ENCODE measurements at places on chromosomes 2 and 18. TPM values are rescaled to one million over a fixed set of nuclear protein-coding genes. Genes with fewer than 3 reads are reported as not detected.

The C1GALT1C1L gene
- not detected for total RNA-seq

The IHH gene
- total RNA-seq, result 0.28 TPM

The EFHD1 gene
- total RNA-seq, result 0.71 TPM

The XDH gene
- 1.4 TPM for total RNA-seq

The GAL3ST2 gene
- total RNA-seq, result 0.35 TPM

The OTOF gene
- 0.95 TPM for total RNA-seq

The DNAH6 gene
- 1.6 TPM for total RNA-seq

The PAX8 gene
- 1.6 TPM for total RNA-seq

The RSAD2 gene
- 4.5 TPM for total RNA-seq

The XIRP2 gene
- not detected for total RNA-seq

The REG3A gene
- not detected for total RNA-seq

The SERPINB2 gene
- total RNA-seq, result not detected

The SLC35F6 gene
- total RNA-seq, result 8.2 TPM

The FBXO36 gene
- total RNA-seq, result 0.37 TPM

The CFAP65 gene
- not detected for total RNA-seq

DNA sequence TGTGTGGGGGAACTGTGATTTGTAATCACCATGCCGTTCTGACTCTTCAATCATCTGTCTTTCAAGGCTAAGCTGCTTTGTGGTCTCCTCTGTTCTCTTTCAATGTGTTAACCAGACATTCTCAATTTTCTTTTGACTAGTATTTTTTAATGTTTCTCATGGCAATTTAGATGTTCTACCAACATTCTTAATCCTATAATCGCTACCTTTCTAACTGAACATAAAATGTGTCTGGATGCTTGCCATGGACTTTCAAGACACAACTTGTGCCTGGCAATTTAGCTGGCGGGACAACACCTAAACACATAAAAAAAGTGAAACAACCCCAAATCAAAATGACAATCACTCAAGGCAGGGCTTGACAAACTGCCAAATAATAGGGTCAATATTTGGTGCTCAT, 135.0 kb upstream of the ACKR3 start:
- no peak for ATAC-seq

GRCh38 chr18:3044931-3045698, 32.2 kb upstream of the LPIN2 start:
- no peak for ATAC-seq

- peak; percentile 70 for ATAC-seq
Measured at GRCh38 chr2:20241973-20242726, 17.2 kb upstream of the SDC1 start.

DNA sequence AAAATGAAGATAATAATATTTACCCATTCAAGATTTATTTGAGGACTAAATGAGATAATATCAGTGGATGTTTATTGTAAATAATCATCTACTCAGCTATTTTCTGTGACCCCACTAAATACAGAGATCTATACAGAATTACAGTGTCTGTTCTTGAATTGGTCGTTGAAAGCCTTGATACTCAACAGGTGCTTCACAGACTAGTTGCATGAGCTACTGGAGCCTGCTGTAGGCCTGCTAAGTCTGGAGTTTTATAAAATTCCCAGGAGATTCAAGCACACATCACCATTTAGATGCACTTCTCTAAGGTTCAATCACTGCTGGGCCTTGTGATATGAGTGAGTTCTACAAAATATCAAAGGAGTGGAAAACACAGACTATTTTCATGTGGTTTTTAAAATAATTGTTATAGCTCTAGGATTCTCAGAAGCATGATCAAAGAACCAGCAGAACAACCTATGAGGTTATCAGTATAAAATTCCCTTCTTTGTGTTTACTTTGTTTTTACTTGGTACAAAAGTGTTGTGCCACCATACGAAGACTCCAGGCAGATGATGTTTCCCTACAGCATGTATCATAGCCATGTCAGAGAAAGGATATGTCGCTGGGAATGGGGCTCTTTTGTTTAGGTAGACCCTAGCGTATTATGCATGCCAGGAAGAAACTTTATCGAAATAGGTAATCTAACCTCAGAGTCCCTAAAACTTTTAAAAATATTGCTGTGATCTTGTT, 7.1 kb downstream of the SULT1C4 start:
- ATAC-seq, result no peak

DNA sequence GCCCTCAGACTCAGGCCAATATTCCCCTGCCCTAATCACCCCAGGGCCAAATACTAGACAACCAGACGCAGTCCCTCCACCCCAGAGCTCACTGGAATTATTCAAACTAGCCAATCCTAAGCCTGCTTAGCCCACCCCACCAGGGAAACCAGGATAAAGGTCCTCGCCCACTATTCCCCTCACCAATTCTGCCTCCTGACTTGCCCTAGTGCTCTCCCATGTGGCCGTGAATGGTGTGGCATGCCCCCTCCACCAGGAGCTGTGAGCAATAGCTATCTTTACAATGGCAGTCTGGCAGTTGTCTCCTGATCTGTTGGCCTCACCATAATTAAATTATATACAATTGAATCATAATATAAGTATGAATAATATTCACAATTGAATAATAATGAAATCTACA, 42.3 kb downstream of the FAM124B start:
- no peak for ATAC-seq

GRCh38 chr2:231937057-231937456, 10.9 kb upstream of the NPPC start:
- no peak for ATAC-seq

- ATAC-seq, result no peak
Measured at GRCh38 chr2:61562615-61563014, 24.5 kb upstream of the XPO1 start.

- ATAC-seq, result no peak
Measured at GRCh38 chr2:204074456-204074855, 137.9 kb downstream of the ICOS start.

DNA sequence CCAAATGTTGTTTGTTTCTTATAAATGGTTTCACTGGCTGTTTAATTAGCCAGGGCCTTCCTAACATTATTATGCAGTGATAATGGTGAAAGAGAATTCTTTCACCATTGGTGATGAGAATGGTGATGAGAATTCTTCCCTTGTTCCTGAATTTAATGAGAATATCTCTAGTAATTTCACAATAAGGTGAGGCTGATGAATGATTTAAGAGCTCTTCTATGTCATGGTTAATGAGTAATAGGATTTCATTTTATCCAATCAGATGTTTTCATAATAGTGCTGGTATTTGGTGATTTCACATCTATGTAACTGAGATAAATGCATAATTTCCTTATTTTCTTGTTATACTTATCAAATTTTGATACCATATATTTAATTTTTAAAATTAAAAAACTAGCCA, 535.7 kb upstream of the ZEB2 start:
- ATAC-seq, result no peak

GRCh38 chr2:179677077-179677688, 184.2 kb downstream of the ZNF385B start:
- ATAC-seq, result no peak

GRCh38 chr2:68769586-68770270, 35.1 kb downstream of the ARHGAP25 start:
- ATAC-seq, result peak; percentile 1

- ATAC-seq, result no peak
Measured at GRCh38 chr18:36509646-36510197, 212.2 kb downstream of the FHOD3 start.

- ATAC-seq, result no peak
Measured at GRCh38 chr2:96399342-96400048, 63.9 kb downstream of the NCAPH start.

- no peak for ATAC-seq
Measured at GRCh38 chr2:236872981-236873380, 212.7 kb upstream of the COPS8 start.

DNA sequence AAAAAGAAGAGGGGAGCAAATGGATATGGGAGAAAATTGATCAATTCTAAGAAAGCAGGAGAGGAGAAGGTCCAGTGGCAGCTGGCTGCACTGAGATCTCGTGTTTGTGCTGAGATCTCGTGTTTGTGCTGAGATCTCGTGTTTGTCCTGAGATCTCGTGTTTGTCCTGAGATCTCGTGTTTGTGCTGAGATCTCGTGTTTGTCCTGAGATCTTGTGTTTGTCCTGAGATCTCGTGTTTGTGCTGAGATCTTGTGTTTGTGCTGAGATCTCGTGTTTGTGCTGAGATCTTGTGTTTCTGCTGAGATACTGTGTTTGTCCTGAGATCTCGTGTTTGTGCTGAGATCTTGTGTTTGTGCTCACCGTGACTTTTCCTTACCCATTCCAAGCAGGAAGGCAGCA, 254.4 kb downstream of the BCL2 start:
- no peak for ATAC-seq

DNA sequence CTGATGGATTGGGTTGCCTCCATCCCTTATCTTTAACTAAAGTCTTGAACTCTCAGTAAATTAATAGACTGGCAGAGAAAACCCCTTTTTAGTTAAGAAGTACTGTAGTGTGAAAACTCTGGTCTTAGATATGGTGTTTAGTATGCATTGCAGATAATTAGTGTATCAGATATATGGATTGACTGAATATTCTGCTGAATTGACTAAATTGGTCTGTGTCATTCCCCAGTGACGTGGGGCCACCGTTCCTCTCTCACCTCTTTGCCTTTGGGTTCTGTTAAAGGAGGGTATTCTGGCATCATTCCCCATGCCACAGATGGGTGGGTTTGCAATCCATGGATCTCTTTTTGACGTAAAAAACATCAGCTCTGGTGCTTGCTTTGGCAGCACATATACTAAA, 67.1 kb upstream of the XPO1 start:
- ATAC-seq, result no peak

DNA sequence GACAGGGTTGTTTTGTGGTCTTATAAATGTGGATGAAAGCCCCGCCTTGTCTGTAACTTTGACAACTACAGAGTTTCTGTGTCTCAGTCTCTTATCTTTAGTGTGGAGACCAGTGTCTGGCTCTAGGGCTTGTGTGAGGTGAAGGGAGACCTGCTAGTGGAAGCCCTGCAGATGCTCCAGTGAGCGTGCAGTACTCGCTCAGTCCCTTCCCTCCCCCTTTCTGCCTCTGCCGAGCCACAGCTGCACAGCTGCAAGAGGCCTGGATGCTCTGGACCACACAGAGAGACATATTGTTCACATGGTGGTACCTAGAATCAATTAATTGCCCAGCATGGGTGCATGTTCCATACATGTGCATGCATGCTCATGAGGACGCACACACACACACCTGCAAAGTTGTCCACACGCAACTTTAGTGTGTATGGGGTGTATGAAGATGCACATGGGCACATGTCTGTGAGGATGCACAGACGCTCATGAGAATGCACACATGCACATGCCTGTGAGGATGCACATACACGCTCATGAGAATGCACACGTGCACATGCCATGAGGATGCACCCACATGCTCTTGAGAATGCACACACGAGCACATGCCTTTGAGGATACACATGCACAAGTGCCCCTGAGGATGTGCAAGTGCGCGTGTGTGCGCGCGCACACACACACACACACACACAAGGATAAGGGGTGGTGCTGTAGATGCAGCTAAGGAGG, 282.1 kb upstream of the HS6ST1 start:
- ATAC-seq, result no peak

- no peak for ATAC-seq
Measured at GRCh38 chr2:17303054-17303453, 215.2 kb downstream of the RAD51AP2 start.

DNA sequence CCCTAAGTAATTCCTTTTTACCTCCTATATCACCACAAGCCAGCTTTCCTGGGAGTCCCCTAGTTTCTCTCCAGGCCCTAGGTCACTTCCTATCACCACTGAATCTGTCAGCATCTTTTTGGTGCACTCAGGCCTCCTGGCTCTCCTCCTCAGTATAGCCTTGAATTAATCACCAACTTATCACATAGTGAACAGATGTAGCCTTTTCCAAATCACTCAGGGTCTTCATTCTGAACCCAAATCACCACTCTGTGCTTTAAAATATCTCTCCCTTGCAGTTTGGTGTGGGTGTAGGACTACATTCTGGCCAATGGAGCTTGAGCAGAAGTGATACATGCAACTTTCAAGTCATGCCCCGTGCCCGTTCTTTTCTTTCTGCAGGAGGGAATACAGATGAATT, 29.6 kb upstream of the ATP8B1 start:
- ATAC-seq, result no peak

GRCh38 chr2:120465989-120466703, 120.2 kb downstream of the INHBB start:
- no peak for ATAC-seq

DNA sequence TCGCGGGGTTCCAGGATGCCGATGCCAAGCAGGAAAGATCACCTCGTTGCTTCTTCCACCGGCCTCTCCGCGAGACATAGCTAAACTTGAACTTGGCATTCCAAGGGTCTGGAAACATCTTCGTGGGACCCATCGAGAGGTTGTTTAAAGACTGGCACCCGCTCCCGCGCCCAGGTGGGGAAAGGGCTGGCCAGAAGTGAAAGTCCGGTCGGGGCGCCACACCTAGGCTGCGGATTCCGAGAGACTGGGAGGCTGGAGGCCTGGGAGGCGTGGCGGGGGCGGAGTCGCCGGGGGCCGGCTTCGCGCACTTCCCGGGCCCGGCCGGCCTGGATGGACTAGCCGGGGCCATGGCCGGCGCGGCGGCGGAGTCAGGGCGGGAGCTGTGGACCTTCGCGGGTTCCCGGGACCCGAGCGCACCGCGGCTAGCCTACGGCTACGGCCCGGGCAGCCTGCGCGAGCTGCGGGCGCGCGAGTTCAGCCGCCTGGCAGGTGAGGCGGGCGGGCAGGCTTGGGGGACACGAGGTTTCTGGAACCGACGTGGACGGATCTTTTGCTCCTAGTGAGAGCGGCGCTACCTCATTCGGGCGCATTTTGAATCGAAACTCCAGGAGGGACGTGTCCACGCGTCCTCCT, at the start of gene MOCOS:
TSS of gene MOCOS (plus strand) at position 305 of the 633 bp plus-strand sequence. CDS start at position 348, 43 bp downstream.
- peak; percentile 90 for ATAC-seq

DNA sequence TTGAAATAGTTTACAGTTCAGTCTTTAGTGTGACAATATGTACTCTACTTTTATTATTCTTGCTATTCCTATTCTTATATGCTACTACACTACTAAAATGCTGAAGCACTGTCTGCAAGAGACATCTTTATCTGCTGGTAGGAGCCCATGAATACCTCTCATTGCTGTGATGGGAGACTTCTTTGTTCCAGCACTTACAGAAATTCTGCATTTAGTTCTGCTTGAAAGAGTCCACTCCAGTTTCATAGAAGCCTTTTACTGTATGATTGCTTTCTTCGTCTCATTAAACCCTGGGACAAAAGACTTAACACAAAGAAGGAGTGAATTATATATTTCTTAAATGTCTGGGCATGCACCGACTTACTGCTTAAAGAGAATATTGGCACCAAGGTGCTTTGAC, 272.7 kb downstream of the CD226 start:
- ATAC-seq, result no peak

DNA sequence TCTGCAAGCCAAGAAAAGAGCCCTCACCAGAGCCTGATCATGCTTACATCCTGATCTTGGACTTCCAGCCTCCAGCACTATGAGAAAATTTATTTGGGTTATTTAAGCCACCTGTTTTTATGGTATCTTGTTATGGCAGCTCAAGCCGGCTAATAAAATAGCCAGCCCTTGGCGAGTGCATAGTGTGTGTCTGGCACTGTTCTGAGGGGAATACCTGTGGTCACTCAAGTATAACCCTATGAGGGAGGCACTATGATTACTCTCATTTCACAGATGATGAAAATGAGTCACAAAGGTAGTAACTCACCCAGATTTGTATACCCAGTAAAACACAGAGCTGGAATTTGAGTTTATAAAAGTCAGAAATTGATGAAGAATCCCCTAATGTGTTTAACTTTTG, 556.9 kb upstream of the SETBP1 start:
- ATAC-seq, result no peak

- ATAC-seq, result no peak
Measured at GRCh38 chr18:669077-669476, 11.6 kb downstream of the TYMS start.

Measured in activated T-helper 17 cell treated with anti-CD3 and anti-CD28 coated beads, Interleukin-2, amount 50 U/mL, for 72 hours (primary cell).